ENCODE measurements at places on chromosomes 1 and 21. TPM values are rescaled to one million over a fixed set of nuclear protein-coding genes. Genes with fewer than 3 reads are reported as not detected.
A peak's percentile ranks its signal among the peaks of the same experiment; 100 is the strongest.

- no peak for DNase-seq
- H3K27ac ChIP-seq = no peak overlapping the region
- no peak overlapping the region for H3K4me3 ChIP-seq
- H3K27me3 ChIP-seq = no peaks in the 10 kb centered on the region
- no peaks in the 10 kb centered on the region for H3K36me3 ChIP-seq
Measured at GRCh38 chr1:168484083-168484482, 59.7 kb downstream of the XCL2 start.

DNA sequence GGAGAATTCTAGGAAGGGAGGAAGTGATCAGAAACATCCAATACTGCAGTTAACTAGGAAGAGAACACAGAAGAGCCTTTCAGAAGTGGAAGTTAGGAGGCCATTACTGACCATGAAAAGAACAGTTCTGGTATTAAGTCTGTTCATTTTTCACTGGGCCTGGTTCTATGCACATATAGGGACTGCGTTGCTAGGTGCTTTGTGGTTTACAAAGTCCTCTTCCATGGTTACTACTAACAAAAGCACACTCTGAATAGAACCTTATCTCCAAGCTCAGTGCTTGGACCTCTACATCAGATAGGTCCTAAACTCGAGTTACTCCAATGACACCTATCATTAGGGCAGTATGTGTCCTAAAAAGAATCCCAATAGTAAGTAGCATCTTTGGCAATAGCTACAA lies 75.4 kb downstream of the RPAP2 start:
- no peak overlapping the region for H3K4me3 ChIP-seq
- DNase-seq = no peak
- H3K27me3 ChIP-seq = no peaks in the 10 kb centered on the region

DNA sequence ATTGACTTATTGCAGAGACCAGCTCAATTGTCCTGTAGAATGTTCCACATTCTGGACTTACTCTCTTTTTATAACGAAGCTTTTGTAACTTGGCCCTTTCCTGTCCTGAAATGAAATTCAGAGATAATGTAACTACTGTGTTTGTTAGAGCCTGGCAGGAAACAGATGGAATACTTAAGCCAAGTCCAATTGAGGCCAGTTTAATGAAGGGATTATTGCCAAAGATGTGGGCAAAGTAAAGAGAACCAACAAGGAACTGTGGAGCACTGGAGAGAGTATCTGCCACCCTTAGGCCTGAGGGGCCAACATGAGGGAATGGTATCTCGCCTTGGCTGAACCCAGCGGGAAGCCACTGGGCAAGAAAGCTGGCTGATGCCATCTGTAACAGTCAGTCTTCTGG lies 32.9 kb downstream of the MFSD2A start:
- DNase-seq = no peak
- H3K36me3 ChIP-seq = no peaks in the 10 kb centered on the region
- no peaks in the 10 kb centered on the region for H3K4me1 ChIP-seq
- no peak overlapping the region for H3K4me3 ChIP-seq

- H3K36me3 ChIP-seq = no peaks in the 10 kb centered on the region
- no peaks in the 10 kb centered on the region for H3K27me3 ChIP-seq
Measured at GRCh38 chr1:82507011-82507410, 706.3 kb downstream of the ADGRL2 start.

- H3K27me3 ChIP-seq = no peaks in the 10 kb centered on the region
- H3K4me1 ChIP-seq = peaks cover 3% of the 10 kb centered on the region
- H3K36me3 ChIP-seq = no peaks in the 10 kb centered on the region
- DNase-seq = no peak
Measured at GRCh38 chr21:45010860-45011259, 63.5 kb upstream of the ADARB1 start.

GRCh38 chr1:29629814-29630516 lies 393.6 kb downstream of the PTPRU start:
- H3K36me3 ChIP-seq = no peaks in the 10 kb centered on the region
- no peaks in the 10 kb centered on the region for H3K4me1 ChIP-seq
- no peak for DNase-seq
- no peak overlapping the region for H3K4me3 ChIP-seq
- no peak overlapping the region for H3K27ac ChIP-seq
- peaks cover 28% of the 10 kb centered on the region for H3K27me3 ChIP-seq

GRCh38 chr1:80759354-80759753 lies 1041.4 kb upstream of the ADGRL2 start:
- no peaks in the 10 kb centered on the region for H3K36me3 ChIP-seq
- H3K27me3 ChIP-seq = no peaks in the 10 kb centered on the region
- H3K4me1 ChIP-seq = no peaks in the 10 kb centered on the region
- DNase-seq = no peak
- H3K4me3 ChIP-seq = no peak overlapping the region

DNA sequence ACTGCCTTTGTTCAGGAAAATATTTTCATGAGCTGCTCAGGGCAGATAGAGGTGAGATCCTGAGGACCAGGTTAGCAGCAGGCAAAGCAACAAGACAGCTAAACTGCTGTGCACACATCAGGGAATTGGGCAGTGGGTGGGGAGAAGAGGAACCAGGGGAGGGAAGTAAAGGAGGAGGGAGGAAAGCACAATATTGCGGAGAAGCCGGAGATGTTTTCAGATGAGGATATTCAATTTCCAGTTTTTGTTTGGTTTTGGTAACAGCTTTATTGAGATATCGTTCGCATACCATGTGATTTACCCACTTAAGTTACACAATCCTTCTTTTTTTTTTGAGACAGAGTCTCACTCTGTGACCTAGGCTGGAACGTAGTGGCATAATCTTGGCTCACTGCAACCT lies 34.5 kb downstream of the EPHA10 start:
- H3K27me3 ChIP-seq = peaks cover 56% of the 10 kb centered on the region
- no peaks in the 10 kb centered on the region for H3K4me1 ChIP-seq
- no peaks in the 10 kb centered on the region for H3K36me3 ChIP-seq
- H3K4me3 ChIP-seq = no peak overlapping the region
- DNase-seq = no peak
- H3K27ac ChIP-seq = no peak overlapping the region

DNA sequence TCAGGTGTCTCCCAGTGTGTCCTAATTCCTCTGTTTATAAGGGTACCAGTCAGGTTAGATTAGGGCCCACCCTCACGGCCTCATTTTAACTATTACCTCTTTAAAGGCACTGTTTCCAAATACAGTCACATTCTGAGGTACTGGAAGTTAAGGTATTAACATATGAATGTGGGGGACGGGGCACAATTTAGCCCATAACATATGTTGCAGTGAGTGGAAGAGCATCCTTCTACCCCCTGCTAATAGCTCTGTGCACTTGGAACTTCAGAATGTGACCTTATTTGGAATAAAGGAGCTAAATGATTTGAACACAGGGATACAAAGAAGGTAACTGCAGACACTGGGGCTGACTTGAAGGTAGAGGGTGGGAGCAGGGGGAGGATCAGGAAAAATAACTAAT lies 67.3 kb upstream of the ADGRL2 start:
- DNase-seq = no peak
- H3K4me3 ChIP-seq = no peak overlapping the region
- no peaks in the 10 kb centered on the region for H3K36me3 ChIP-seq
- peaks cover 4% of the 10 kb centered on the region for H3K4me1 ChIP-seq

DNA sequence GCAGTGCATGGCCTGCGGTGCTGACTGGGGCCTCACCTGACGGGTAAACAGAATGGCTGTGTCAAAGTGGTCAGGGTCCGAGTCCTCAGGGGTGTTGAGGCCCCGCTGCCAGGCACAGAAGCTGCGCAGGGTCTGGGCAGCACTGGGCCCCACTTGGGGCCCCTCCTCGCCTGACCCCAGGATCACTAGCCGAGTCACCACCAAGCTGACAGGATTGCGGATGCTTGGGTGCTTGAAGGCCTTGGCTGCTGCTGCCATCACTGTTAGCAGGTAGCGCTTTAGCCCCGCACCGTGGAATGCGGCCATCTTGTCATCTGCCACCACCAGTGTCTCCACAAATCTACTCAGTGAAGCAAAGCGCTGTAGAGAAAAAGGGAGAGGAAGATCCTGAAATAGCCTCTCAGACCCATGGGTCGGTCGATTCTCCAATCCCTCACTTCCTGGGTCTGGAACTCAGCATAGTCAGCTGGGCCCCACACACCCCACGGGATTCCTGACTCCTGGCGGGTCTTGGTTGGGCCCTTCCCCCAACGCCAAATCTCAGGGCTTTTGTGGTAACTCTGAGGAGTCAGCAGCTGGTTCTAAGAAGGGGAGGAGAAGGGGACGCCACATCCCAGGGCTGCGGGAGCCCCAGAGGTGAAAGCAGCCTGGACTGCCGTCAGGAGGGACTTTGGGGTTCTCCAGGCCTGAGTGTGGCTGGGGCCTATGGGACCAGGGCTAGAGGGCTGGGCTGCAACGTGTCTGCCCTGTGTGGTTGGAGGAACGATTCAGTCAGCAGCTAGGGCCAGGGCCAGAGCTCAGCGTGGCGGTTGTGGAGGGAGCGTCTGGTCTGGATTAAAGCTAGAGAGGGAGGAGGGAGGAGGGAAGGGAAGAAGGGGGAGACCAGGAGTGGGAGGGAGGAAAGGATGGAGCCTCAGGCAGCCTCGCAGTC lies 2.1 kb downstream of the ADAMTS4 start:
- peak overlapping the region; percentile 100 for H3K27ac ChIP-seq
- H3K4me1 ChIP-seq = peaks cover 85% of the 10 kb centered on the region
- H3K4me3 ChIP-seq = peak overlapping the region; percentile 49
- H3K27me3 ChIP-seq = no peaks in the 10 kb centered on the region
- DNase-seq = peak; percentile 52

- peak overlapping the region; percentile 53 for H3K27ac ChIP-seq
- H3K27me3 ChIP-seq = no peaks in the 10 kb centered on the region
- no peaks in the 10 kb centered on the region for H3K36me3 ChIP-seq
- no peaks in the 10 kb centered on the region for H3K4me1 ChIP-seq
- DNase-seq = no peak
- H3K4me3 ChIP-seq = no peak overlapping the region
Measured at GRCh38 chr1:145690587-145691558, 16.3 kb downstream of the PDZK1 start.

DNA sequence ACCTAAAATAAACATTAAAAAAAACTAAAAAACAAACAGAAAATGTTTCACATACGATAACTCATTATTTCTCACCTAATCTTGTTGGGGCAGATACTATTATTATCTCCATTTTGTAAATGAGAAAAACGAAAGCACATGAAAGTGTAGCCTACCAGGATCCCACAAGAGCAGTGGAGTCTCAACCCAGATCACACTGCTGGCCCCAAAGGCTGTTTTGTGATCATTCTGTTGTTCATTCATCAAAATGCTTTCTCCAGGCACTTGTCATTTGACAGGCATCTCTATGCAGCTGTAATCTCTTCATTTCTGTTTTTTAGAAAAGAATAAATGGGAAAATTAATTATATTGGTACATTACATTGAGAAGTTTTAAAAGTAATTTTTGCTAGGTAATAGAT lies 67.5 kb downstream of the AK5 start:
- H3K27ac ChIP-seq = no peak overlapping the region
- no peaks in the 10 kb centered on the region for H3K4me1 ChIP-seq
- H3K36me3 ChIP-seq = no peaks in the 10 kb centered on the region
- no peak overlapping the region for H3K4me3 ChIP-seq

DNA sequence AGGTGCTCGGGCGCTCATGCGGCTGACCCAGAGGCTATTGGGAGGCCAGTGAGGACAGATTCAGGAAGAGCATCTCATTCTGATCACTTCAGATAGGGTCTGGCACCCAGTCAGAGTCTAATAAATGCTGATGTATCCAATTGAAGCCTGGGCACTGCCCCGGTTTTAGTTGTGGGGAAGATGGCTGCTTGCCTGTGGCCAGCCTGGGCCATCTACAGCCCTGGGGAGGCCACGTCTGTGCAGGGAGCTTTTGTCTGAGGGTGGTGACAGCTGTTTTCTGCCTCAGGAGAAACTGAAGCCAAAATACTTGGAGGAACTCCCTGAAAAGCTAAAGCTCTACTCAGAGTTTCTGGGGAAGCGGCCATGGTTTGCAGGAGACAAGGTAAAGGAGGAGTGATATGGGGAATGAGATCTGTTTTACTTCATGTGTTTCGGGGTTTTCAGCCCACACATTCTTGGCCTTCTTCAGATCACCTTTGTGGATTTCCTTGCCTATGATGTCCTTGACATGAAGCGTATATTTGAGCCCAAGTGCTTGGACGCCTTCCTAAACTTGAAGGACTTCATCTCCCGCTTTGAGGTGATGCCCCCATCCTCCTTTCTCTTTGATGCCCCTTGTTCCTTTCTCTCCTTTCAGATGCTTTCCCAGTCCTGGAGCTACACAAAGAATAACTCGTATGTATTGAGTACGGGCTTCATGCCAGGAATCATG lies 2.8 kb downstream of the GSTM5 start:
- H3K27ac ChIP-seq = no peak overlapping the region
- no peak overlapping the region for H3K4me3 ChIP-seq
- no peak for DNase-seq
- H3K27me3 ChIP-seq = no peaks in the 10 kb centered on the region
- H3K4me1 ChIP-seq = peaks cover 5% of the 10 kb centered on the region

DNA sequence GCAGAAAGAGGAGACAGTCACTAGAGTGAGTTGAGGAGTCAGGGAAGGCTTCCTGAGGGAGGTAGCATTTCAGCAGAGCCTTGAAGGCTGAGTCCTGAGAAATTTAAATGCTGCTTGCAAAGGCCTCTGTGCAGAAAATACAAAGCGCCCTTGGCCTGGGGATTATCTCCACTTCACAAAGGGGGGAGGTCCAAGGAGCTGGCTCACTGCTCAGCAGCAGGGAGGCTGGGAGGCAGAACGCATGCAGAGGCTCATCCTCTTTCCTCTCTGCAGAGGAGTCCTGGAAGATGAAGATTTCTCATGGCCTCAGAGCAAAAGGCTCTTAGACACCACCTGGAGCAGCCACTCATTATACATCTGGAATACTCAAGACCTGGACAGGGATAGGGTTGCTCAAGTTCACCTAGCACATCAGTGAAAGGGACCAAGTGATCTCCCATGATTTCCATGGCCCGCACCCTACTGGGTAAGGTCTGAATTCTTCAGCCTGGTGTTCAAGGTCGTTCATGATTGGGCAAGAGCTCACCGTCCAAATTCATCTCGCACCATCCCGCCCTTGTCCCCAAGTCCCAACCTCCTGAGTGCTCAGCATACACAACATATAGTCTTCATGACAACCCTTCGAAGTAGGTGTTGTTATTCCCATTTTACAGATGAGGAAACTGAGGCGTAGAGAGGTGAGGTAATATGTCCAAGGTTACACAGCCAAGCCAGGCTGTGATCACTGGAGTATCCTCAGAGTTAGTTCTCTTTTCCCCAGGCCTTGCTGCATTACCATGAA lies 9.0 kb downstream of the SLC1A7 start:
- H3K4me1 ChIP-seq = peaks cover 3% of the 10 kb centered on the region
- DNase-seq = no peak
- no peaks in the 10 kb centered on the region for H3K36me3 ChIP-seq
- no peak overlapping the region for H3K4me3 ChIP-seq
- no peaks in the 10 kb centered on the region for H3K27me3 ChIP-seq

DNA sequence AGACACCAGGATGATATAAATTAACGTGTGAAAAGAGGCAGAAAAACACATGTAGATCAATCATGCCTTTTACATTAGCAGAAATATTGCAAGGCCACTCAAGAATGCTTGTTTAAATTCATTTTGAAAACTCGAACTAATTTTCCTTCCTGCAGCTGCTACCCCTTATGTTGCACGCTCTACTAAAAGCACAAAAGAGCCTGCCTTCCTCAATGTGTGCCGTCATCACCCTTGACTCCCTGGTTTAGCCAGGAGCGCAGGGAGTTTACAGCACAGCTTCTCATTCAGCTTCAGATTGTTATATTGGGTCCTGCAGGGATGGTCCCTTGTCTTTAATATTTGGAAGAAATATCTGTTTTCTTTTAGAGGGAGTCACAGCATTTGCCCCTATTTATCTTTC lies 10.1 kb upstream of the ST6GALNAC5 start:
- H3K36me3 ChIP-seq = no peaks in the 10 kb centered on the region
- H3K27me3 ChIP-seq = no peaks in the 10 kb centered on the region
- no peaks in the 10 kb centered on the region for H3K4me1 ChIP-seq
- no peak overlapping the region for H3K27ac ChIP-seq

Gene DRAM2
- 35.1 TPM for polyA plus RNA-seq

Gene USH2A
- 0.29 TPM for polyA plus RNA-seq

Gene DENND2C
- 1.3 TPM for polyA plus RNA-seq

Gene SLAMF6
- polyA plus RNA-seq = 0.66 TPM

Gene GSTM2
- polyA plus RNA-seq = 23.1 TPM
